ENCODE measurements at places on chromosomes 13 and 19.
A peak's percentile ranks its signal among the peaks of the same experiment; 100 is the strongest.

DNA sequence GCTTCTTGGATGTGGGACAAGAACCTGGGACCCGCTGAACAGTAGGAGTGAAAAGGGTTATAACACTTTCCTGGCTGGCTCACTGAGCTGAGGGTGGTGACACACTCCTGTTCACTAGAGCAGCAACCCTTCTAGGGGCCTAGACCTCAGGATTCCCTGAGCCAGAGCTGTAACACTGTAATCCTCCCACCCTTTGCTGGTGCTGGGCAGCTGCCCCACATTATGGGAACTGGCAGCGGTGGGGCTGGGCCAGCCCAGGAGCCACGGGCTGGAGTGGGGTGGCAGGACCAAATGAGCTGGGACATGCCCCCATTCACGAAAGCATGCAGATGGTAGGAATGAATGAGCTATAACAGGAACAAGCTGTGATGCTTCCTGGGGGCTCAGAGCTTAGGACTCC lies 110.6 kb downstream of the B3GLCT start:
- DNase-seq, result no peak

DNA sequence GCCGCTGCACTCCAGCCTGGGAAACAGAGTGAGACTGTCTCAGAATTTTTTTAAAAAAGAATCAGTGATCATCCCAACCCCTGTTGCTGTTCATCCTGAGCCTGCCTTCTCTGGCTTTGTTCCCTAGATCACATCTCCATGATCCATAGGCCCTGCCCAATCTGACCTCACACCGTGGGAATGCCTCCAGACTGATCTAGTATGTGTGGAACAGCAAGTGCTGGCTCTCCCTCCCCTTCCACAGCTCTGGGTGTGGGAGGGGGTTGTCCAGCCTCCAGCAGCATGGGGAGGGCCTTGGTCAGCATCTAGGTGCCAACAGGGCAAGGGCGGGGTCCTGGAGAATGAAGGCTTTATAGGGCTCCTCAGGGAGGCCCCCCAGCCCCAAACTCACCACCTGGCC lies at the start of gene KLK2:
TSS of gene KLK2 (plus strand) at position 384 of the 400 bp plus-strand sequence. CDS start 35 bp downstream, outside the sequence.
- no peak for DNase-seq

GRCh38 chr19:52679598-52679997 lies 41.4 kb upstream of the ZNF83 start:
- no peak for DNase-seq

- no peak for DNase-seq
These were observed 39.9 kb downstream of the MAP4K1 start for GRCh38 chr19:38577826-38578225.

DNA sequence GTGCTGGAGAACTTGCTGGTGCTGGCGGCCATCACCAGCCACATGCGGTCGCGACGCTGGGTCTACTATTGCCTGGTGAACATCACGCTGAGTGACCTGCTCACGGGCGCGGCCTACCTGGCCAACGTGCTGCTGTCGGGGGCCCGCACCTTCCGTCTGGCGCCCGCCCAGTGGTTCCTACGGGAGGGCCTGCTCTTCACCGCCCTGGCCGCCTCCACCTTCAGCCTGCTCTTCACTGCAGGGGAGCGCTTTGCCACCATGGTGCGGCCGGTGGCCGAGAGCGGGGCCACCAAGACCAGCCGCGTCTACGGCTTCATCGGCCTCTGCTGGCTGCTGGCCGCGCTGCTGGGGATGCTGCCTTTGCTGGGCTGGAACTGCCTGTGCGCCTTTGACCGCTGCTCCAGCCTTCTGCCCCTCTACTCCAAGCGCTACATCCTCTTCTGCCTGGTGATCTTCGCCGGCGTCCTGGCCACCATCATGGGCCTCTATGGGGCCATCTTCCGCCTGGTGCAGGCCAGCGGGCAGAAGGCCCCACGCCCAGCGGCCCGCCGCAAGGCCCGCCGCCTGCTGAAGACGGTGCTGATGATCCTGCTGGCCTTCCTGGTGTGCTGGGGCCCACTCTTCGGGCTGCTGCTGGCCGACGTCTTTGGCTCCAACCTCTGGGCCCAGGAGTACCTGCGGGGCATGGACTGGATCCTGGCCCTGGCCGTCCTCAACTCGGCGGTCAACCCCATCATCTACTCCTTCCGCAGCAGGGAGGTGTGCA lies 587 bp downstream of the S1PR4 start:
- DNase-seq, result no peak

- DNase-seq, result no peak
These were observed 5.3 kb upstream of the ZNF613 start for GRCh38 chr19:51921949-51922348.

GRCh38 chr19:49854378-49855263 lies 3.7 kb downstream of the PTOV1 start:
- DNase-seq, result peak; percentile 52

GRCh38 chr19:50358483-50359327 lies 6.7 kb downstream of the NAPSA start:
- DNase-seq, result peak; percentile 91

DNA sequence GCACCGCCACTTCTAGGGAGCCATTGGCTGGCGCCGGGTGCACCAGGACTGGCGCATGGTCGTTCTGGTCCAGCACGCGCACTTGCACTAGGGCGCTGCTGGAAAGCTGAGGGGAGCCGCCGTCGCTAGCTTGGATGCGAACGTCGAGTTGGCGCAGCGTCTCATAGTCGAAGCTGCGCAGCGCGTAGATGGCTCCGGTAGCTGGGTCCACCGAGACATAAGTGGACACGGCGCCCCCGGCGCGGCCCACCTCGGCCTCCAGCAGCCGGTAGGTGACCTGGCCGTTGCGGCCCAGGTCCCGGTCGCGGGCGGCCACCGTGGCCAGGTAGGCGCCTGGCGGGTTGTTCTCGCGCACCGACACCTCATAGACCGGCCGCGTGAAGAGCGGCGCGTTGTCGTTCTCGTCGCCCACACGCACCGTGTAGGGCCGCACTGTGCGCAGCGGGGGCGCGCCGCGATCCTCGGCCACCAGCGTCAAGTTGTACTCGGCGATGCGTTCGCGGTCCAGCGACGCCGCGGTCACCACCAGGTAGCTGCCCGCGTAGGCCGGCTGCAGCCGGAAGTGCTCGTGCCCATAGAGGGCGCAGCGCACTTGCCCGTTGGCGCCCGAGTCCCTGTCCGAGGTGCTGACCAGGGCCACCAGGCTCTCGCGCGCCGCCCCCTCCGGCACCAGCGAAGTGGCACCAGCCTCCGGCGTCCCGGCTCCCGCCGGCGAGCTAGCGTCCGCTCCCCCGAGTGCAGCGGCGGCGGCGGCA lies 1.7 kb downstream of the PCDH8 start:
- no peak for DNase-seq

DNA sequence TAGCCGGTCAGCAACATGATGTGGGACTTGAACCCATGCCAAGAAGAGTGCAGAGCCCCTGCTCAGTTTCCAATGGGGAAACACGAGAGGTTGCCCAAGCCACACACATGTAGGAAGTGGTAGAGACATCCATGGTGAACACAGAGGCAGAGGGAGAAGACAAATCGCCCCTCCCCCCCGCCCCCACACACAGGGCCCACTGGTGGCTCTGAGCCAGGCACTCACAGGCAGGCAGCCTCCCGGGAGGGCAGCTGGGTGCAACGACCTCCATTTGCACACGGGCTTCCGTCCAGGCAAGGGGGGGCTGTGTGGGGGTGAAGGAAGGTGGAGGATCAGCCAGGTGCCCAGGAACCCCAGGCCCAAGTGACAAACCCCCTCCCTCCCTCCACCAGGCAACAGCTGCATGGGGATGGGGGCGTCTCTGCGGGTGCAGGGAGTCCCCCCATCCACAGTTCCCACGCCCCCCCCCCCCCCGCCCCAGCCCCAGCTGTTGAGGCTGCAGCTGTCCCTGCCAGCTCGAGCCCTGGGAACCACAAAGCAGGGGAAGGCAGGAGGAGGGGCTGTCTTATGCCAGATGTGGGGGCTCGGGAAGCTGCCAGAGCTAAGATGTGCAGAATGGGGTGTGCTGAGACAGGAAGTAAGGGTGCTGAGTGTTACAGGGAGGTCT lies 3.4 kb downstream of the NOTCH3 start:
- DNase-seq, result no peak

GRCh38 chr13:49066856-49067255 lies 91.1 kb downstream of the FNDC3A start:
- no peak for DNase-seq

- DNase-seq, result no peak
These were observed 1052.8 kb upstream of the SPRY2 start for GRCh38 chr13:81393721-81394120.

DNA sequence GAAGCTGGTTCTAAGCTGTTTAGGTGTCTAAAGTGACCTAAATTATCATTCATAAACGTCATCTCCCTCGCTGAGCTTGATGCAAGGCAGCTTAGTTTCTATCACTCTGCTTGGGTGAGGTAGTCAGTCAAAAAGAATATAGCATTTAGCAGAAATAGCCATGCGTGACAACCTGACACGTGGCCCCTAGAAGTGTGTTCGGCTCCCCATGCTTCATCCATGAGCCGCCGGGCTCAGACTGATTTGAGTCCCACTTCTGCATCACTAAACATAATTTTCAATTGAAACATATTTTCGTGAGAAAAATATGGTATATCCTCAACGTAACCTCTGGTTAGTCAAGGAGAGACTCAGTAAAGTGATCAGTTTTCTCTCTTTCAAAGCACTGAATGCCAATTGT lies 459.8 kb downstream of the IRS2 start:
- no peak for DNase-seq

DNA sequence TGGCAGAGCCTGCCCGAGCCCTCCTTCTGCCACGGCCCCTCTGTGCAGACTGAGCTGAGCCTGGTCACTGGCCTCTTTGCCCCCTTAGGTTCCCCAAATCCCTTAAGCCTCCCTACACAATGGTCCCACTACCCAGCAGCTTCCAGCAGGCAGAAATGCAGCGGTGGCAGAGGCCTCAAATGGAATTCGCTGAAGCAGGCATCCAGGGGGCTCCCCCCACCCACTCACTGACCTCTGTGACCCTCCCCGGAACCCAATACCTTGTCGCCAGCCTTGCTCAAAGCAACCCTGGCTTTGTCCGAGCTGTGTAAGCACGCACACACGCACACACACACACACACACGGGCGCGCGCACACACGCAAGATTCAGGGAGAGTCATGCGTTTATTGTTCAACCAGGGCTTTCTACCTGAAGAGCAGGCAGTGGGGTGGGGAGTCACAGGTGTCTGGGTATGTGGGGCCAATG lies at the start of gene LIM2:
TSS of gene LIM2 (minus strand) at position 51 of the 466 bp plus-strand sequence. CDS start 531 bp downstream, outside the sequence.
- DNase-seq, result no peak

DNA sequence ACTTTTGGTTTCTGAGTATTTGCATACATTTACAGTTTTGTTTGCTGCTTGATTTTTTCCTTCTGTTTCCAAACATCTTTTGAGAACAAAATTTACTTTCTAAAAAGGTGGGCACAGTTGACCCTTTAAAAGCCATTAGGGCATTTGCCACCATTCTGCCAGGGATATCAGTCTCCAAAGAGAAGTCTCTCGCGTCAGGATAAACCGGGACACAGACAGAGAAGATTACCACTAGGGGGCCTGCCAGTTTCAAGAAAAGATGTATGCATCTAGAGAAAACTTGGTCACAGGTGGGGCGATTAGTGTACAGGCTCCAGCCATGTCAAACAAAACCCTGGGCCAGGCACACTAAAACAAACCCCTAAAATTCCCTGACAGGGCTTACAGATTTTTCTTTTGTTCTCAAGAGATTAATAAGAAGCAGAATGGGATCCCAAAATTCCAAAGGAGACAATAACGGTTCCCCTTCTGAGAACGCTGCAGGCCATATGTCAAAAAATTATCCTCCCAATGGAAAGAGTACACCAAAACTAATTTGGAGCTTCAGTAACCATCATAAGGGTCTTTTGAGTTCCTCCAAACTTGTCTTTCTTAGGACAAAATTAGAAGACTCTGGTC lies 10.7 kb upstream of the PABPC3 start:
- no peak for DNase-seq

DNA sequence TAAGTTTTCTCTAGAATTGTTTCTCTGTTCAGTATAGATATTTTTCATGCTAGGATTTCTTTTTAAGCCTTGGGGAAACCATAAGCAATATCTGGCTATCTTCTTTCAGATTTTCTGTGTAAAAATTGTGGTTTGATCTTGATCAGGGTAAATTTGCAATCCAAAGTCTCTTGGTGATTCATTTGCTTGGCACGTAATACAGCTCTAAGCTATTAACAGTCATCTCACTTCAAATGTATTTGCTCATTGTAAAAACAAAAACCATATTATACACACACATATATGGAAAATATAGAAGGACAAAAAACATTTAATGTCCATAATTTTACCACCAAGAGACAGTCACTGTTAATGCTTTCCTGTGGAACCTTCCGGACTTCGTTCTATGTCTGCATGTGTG lies 191.0 kb downstream of the SHISA2 start:
- DNase-seq, result no peak

DNA sequence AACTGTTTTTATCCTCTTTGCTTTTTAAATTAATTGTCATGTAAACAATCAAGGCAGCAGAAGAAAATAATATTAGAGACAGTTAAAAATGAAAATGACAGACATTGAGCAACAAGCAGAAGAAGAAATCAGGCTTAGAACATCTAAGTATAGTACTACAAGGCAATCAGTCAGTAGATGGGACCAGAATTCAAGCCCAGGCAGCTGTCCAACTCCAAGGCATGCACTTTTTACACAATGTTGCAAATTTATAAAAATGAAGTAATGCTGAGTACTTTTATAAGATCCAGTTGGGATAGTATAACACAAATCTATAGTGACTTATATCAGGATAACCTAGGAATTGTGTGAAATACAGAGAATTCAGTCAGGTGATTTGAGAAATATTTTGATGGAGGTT lies 2815.8 kb downstream of the PCDH9 start:
- no peak for DNase-seq

DNA sequence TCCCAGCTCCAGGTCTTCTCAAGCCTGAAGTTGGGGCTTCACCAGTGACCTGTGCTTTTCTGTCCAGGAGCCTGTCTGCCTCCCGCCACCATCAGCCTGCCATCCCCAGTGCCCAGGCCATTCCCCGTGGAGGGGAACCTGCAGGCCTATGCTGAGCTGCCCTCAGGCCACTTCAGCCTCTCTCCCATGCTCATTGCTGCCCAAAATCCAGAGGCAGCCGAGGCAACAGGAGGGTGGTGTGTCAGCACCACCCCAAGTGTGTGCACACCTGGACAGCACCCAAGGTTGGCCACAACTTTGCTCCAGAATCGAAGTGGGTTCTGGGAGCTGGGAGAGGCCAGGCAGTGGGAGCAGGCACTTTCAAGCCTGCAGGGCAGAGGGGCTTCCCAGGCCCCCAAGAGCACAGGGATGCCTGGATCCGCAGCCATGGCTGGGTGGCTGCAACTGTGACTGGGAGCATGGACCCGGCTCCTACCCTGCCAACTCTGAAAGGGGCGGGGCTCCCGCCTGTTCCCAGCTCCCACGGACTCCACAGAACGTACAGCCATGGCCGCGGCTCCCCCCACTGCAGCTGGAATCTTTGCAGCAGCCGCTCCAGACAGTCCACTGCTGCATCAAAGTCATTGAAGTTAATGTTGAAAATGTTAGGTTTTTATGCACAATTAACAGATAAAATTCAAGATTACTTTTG lies 1747.0 kb downstream of the OLFM4 start:
- no peak for DNase-seq

- no peak for DNase-seq
These were observed 7.3 kb upstream of the FFAR1 start for GRCh38 chr19:35340431-35340830.

GRCh38 chr19:5567360-5567969 lies at the start of gene TINCR:
Gene TINCR (minus strand): TSS chr19:5567953.
- DNase-seq, result no peak

Data from Right ventricle myocardium inferior (tissue), 1 donor.